Nephron progenitor cell (in vitro differentiated cells): ENCODE measurements at places on chromosomes 6 and 20.

DNA sequence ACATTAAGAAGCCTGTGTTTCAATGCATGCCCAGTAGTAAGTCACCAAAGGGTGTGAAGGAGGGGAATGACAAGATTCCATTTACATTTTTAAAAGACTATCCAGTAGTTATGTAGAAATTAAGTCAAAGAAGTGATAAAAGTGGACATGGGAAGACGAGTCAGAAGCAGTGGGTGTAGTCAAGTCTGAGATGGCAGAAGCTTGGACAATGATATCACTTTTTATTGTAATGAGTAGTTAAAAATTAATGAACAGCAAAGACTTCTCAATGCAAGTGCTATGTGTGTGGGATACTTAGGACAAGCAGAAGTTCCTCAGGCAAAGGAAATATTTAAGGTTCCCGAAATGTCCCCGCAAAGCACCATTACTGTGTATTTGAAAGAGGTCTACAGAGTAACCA is 156.0 kb downstream of the DST start:
- DNase-seq, result no peak

- no peak for DNase-seq
Measured at GRCh38 chr6:49978332-49979226, 9.2 kb upstream of the DEFB113 start.

DNA sequence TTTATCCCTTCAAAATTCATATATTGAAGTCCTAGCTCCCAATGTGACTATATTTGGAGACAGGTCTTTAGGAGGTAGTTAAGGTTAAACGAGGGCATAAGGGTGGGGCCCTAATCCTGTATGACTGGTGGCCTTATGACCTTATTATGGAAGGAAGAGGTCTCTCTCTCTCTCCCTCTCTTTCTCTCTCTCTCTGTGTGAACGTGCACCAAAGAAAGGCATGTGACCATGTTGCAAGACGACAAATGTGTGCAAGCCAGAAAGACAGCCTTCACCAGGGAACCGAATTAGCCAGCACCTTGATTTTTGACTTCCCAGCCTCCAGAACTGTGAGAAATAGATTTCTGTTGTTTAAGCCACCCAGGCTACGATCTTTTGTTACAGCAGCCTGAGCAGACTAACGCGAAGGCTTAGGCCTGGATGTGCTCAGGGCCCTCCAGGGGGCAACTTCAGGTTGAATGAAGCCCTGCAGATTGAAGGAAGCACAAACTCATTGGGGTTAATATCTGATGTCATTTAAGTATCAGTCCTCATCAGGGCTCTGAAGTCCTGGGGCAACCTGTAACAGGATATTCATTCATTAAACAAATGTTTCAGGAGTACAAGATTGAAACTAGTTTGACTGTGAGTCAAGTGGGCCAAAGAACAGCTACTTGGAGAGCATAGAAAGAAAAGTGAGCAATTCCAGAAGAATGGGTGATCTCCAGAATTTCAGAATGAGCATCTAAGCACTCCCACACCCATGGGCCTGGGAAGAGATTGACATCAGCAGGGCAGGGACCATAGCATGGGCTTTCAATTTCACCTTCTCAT is 157.4 kb upstream of the TNFAIP3 start:
- DNase-seq, result no peak

DNA sequence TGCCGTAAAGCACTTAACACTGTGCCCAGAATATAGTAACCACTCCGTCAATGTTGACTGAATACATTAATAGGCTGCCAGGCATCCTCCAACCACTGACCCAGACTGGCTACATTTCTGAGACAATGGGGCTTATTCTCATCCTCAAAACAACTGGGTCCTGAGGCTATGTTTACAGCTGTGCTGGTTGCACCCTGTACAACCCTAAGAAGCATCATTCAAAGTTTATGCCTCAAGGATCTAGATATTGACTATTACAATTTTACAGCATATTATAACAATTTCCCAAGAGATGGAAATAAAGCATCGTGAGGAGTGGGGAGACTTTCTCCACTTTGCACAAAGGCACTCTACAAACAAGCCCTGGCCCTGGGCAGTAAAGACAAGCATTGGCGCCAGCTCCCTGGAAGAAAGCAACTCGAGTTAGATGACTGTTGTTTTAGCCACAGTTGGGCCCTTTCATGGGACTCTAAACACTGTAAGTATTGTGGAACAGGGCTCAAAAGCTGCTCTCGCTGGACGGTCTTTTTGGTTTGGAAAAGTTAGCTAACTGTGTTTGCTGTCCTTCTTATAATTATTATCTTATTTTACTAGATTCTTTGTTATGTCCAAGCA is 30.2 kb downstream of the MYLIP start:
- no peak for DNase-seq

DNA sequence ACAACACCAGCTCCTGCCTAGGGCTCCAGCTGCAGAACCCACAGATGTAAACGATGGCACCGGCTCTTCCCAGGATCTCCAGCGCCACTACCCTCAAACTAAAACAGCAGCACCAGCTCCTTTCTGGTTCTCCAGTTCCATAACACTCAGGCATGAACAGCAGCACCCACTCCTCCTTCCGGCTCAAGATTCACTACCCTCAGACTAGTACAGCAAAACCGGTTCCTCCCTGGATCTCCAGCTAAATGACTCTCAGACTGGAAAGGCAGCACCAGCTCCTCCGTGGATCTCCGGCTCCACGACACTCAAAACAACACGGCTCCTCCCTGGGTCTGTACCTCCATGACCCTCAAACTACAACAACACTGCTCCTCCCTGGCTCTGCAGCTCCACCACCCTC is 325.0 kb downstream of the PREX1 start:
- DNase-seq, result no peak

- DNase-seq, result no peak
Measured at GRCh38 chr6:90993770-90994169, 406.9 kb upstream of the MAP3K7 start.

DNA sequence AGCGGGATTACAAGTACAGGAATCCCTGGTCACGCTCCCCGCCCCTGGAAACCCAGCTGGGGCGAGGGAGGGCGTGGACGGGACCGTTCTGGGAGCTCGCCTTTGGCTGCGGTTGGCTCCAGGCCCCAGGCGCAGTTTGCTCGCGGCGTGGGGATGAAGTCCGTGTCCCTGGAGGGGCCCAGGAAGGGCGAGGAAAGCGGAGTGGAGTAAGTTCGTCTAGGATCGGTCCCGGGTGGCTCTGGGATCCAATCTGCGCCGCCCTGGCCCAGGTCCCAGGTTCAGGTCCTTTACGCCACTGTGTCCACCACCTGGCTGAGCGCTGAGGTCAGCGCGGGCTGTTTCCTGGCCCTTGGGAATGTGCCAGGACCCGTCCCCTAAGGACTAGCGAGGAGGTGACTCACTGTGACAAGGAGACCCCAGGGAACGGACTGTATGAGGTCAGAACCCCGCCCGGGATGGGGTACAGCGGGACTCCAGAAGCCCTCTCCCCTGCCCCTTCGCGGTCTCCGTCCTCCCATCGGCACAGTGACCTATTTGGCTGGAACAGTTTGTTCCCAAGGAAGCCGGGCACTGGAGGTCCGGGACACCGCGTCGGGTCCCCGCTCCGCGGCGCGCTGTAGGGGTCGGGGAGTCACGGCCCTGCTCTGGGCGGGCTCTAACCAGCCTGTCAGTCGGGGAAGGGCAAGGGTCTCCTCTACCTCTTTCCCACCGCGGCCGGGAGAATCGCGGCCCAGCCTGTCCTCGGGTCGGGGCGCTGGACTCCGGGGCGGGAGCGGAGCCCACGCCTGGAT is 724 bp downstream of the CDKN1A start:
- DNase-seq, result peak; percentile 60

GRCh38 chr6:142886431-142887170 is 58.4 kb downstream of the HIVEP2 start:
- no peak for DNase-seq

- DNase-seq, result no peak
Measured at GRCh38 chr6:53119772-53120409, 28.8 kb downstream of the GCM1 start.

- no peak for DNase-seq
Measured at GRCh38 chr6:73263570-73263909, 544 bp upstream of the KHDC1 start.

- peak; percentile 75 for DNase-seq
Measured at GRCh38 chr6:29834564-29835436, 7.2 kb downstream of the HLA-G start.

GRCh38 chr6:99836471-99836870 is 157.6 kb downstream of the MCHR2 start:
- DNase-seq, result no peak

- DNase-seq, result no peak
Measured at GRCh38 chr6:126957721-126958120, 160.8 kb upstream of the RSPO3 start.

GRCh38 chr6:36049582-36049981 is 22.0 kb downstream of the MAPK14 start:
- DNase-seq, result no peak
